Stimulated activated CD8-positive, alpha-beta memory T cell treated with anti-CD3 and anti-CD28 coated beads, Interleukin-15, amount 100 ng/mL, for 24 hours (primary cell): ENCODE measurements at places on chromosomes 12 and 14.

DNA sequence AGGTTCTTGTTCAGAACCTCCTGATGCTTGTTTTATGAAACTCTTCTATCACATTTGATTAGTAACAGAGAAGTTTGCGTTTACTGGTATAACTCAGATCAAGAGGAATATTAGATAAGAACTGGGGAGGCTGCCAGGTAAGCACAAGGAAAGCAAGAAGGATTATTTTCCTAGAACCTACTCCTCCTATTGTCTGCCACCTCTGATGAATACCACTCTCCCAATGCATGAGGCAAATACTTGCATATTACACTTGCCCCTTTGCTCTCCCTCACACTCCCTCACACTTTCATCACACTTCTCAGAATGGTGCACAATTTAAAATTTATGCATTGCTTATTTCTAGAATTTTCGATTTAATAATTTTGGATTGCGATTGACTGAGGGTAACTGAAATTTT is 43.6 kb downstream of the LIN7A start:
- no peak for DNase-seq

- no peak for DNase-seq
These were observed 83.9 kb downstream of the ALG10 start for GRCh38 chr12:34106172-34106571.

DNA sequence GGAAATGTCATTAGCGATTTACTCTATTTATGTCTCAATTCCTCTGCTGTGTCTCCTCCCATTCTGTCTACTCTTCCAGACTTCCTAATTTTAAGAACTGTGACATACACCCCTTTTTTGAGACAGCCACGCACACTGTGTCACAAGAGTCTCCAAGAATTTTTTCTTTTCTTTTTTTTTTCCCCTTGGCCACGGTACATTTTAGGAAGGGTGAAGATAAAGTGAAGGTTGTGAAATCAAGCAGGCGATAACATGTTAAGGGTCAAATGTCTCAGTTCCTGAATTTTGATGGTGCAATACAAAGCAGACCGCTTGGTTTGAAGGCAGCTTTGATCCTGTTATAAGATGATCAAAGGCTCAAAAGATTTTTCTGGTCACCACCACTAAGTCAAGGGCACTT is 4.3 kb downstream of the OLR1 start:
- no peak for DNase-seq

DNA sequence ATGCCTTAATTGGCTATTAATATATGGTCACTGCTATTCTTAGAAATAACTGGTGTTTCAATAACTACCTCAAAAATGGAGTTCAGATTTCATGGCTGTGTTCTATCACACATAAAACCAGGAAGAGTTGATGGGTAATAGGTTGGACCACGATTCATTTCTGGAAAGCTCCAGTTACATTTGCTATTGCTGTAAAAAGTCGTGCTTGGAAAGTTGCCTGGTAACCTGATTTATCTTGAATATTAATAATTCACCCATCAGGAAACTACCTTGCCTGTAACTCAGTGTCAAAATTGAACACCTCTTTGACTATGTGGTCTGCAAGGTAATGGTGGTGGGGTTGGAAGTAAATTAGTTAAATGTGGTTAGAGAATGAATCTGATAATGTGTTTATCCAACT is 104.7 kb upstream of the IFNG-AS1 start:
- DNase-seq, result no peak

DNA sequence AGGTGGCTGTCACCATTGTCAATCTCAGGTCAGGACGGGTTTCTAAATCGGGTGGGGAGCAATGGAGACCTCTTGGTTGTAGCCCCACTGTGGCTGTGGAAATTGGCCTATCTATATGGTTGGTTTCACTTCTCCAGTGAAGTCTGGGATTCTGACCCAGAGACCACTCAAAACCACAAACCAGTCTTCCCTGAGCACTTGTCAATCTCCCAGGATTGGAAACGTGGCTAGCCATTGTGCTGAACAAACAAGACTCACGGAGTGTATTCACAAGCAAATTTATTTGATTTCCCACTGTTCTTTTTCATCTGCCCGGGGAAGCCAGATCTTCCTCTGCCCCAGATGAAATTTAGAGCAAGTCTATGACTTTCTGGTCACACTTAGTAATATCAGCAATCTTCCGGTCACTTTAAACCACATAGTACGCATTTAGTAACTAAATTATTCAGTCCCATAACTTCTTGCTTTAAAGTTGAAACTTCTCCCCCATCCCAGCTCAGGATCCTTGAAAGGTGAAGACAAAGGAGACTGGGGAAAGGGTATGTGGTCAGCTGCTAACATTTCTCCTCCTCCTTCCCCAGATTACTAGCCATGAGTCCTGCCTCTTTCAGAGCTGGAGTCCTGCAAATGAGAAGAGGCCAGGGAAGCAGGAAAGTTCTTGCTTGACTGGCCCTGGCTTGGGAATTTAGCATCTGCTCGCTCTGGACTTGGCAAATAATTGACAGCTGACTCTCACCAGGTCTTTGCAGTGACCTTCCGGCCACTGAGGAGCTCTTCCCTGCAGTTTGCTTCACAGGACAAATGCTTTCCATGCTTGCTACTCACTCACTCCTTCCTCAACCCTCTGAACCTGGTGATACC is 123.2 kb upstream of the MAX start:
- DNase-seq, result no peak

DNA sequence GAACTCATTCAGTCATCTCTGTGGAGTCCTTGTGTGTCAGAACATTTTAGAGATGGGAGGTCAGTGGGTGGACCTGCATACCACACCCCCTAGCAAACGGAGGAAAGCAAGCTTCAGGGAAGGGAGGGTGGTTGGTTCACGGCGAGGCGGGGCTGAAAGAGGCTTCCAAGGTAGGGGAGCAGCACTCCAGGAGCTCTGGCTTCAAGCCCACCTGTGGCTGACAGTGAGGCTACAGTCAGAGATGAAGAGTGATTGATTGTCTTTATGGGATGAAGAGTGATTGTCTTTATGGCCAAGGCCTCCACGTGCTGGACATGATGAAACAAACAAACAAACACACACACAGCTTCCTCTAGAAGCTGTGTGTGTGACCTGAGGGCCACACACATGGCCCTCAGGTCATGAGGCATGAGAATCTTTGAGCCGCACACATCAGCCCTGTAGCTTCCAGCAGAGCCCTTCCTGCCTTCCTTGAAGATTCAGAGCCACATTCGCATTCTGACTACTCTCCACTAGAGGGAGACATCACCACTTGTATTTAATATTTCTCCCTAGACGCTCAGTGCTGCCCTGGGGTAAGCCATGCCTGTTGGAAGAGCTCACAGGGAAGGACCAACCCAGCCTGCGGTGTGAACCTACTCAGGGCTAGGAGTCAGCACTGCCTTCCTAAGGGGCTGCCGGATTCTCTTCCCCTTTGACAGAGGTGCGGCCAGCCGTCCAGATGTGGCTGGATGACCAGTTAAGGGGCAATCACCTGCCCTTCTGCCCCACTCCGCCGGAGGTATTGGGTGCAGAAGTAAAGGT is 54.4 kb upstream of the KCNA1 start:
- DNase-seq, result no peak

GRCh38 chr12:122878780-122879612 is 16.9 kb downstream of the VPS37B start:
- no peak for DNase-seq

DNA sequence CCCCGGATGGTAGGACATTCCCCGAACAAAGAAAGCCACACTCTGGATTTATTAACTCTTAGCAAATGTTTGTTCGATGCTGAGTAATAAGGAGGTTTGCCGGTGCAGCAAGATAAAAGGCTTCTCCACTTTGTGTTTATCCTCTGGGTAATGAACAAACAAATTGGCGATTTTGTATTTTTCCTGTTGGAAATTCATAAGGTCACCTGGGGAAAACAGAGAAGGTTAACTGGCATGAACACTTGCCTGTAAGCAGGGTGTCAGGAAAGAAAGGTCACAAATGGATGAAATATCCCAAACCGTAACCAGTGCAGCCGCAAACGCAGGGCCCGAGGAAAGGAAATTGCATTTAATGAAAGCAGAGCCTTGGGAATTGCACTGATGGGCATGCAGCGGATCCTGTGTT is 132.8 kb downstream of the RMST start:
- no peak for DNase-seq

- no peak for DNase-seq
These were observed 288.7 kb upstream of the FLRT2 start for GRCh38 chr14:85241022-85241855.

GRCh38 chr14:98951521-98952152 is 320.4 kb downstream of the BCL11B start:
- DNase-seq, result no peak

DNA sequence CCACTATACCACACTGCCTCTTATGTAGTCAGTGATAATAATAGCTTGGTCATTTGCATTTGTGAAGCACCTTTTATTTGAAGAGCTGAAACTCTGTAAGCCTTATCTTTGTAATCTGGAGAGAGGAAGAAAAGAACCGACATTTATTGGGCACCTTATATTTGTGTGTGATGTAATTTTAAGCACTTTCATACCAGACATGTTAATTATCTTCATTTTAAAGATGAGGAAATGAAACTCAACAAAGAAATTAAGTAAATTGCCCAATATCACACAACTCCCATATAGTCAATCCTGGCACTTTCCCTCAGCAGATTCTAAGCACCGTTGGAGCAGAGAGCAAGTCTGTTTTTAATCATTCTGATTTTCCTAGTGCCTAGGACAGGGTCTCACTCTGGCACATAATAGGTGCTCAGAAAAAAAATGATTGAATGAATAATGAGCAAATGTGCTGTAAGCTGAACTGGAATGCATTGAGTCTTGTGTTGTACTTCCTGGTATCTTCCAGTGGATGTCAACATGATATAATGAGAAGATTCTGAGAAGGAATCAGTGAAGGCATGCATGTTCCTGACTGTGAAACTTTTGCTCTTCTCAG is 418.9 kb downstream of the ZFP36L1 start:
- no peak for DNase-seq

DNA sequence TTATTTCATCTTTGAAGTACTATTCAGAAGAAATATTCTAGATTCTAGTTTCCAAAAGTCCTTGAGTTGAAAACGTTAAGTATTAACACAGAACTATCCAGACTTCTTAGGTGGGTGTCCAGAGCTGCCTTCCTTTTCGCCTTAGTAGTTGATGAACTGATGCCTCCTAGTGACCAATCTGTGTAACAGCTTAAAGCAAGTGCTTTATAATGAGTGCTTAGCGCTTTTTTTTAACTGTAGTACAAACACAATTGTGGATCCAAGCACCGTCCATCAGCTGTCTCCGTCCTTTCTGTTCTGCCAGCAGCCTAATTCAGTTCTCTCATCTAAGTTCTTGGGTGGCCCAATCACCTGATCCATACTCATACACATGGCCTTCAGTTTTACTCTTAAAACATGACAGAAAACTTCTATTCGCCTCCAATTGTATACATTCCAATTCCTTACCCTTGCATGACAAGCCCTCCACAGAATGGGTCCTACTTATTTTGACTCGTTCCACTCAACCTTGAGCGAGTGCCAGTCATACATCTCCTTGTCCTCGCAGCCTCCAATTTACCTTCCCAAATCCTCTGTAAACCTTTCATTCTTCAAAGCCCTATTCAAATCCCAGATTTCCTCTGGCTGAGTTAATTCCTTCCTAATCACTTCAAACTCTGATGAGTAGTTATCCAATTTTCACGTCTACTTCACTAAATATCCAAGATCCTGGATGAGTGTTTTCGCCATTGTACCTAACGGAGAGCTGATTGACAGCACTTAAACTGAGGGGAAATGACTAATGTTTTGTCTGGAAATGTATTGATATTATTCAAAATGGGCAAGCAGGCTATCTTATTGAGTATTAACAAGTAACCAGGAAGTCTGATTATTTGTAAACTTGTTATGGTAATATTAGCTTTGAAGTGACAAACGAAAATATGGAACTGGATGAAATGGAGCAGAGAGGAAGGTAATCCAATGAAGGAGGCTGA is 5.8 kb upstream of the PHLDA1 start:
- no peak for DNase-seq

DNA sequence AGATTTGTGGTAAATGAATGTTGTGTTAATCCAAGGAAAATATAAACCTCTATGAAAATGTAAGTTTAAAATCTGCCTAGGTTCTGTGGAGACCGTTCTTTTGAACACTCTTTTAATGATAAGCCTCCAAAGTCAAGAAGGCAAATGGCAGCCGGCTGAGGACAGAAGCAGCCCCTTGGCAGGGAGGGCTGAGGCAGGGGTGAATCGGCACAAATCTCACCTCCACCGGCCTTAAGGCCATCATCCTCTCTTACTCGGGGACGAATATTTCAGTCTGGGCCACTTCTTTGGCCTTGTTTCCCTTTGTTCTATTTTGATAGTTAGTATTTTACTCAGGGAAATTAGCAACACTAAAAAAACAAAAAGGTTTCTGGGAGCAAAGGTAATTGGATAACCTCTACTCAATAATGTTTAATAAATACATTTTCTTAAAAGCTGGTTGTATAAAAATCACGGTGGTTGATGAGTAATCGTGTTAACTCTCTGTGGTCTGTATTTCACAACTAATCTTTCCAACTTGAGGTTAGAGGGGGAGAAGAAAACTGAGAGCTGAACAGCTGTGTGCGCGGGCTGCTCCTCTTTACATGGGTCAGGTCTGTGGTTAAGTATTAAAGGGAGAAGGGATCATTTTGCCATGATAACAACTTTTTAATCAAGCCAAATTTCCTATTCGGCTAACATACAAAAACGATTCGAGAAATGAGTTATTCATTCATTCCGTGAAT is 18.6 kb downstream of the LGMN start:
- no peak for DNase-seq

DNA sequence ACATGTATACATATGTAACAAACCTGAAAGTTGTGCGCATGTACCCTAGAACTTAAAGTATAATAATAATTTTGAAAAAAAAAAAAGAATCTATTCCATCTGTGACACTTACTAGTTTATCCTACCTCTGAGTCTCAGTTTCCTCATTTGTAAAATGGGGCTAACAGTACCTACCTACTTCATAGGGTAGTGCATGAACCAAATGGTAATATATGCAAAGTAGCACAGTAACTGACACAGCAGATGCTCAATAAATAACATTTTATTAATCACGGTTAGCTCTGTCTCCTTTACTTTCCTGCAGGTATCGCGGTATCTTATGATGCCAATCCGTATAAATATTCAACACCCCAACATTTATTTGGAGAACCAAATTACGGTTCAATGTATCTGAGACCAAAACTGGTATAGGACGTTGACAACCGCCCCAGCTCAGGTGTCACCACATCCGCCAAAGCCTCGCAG is 703 bp downstream of the TMED10 start:
- DNase-seq, result no peak

GRCh38 chr14:75445963-75446362 is 18.1 kb downstream of the JDP2 start:
- no peak for DNase-seq

- DNase-seq, result no peak
These were observed 6.0 kb upstream of the SOS2 start for GRCh38 chr14:50237427-50237826.

GRCh38 chr14:23160924-23161522 is 22.4 kb downstream of the SLC7A8 start:
- no peak for DNase-seq
